AG08396 (cell line): ENCODE measurements at places on chromosomes 13 and 19.

DNA sequence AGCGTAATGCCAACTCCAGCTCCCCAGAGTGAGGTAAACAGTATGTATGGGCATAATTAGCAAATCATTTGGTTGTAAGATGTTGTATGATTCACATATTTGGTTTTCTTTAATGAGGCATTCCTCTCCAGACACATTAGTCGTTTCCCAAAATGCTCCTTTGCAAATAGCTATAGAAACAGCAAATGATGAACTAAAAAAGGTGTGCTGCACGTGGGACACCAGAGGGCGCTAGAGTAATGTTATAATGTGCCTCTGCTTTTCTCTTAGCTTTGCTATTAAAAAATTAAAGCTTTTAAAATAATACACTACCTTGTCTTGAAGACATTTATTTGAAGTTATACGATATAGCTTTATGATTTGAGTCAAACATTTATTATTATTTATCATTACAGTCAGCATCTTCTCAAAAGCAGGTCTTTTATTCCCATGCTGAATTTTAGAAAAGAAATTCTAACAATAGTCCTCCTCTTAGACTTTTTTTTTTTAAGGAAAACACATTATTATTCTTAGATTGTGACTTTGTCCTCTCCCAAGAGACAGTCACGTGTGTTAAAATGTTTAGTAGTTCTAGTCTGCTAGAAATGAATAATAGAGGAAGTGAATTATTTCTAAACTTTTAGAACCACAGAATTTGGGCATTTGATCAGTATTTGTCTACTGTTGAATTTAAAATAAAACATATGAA, 121.6 kb upstream of the FRY start:
- peak; percentile 23 for DNase-seq

DNA sequence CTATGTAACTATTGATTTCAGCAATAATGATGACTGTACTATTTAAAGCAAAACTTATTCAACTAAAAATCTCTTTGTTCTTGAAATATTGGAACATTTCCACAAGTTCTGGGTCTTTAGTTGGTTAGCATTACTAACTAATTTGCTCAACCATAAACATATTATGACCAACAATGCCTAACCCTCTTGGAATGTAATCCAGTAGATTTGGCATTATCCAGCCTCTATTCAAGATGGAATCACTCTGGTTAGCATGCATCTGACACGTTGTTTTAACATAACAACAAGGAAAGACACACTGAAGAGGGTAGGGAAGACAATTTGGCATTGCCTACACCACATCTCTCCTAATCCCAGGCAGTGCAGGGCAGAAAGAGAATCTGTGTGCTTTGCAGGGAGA, 941.3 kb upstream of the PCDH20 start:
- no peak for DNase-seq

GRCh38 chr19:4327877-4328242, 10.8 kb downstream of the STAP2 start:
- DNase-seq, result no peak

- no peak for DNase-seq
Observed at GRCh38 chr19:29745253-29745652, 30.2 kb upstream of the C19orf12 start.

DNA sequence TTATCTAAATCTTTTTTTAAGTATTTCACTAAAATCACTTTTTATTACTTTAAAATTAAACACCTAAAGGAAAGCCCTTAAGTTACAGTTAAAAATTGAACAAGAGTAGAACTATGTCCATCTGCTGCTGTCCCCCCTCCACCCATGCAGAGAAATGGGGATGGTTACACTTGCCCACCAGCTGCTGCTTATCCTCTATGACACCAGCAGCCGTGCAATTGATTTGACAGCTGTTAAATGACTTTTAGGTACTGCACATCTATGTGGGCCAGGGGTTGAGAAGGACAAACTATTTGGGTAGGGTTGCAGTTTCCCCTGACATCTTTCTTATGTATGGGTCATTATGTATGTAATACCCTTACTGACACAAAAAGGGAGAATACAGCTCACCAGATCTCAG, 77.2 kb downstream of the TBC1D4 start:
- DNase-seq, result no peak

DNA sequence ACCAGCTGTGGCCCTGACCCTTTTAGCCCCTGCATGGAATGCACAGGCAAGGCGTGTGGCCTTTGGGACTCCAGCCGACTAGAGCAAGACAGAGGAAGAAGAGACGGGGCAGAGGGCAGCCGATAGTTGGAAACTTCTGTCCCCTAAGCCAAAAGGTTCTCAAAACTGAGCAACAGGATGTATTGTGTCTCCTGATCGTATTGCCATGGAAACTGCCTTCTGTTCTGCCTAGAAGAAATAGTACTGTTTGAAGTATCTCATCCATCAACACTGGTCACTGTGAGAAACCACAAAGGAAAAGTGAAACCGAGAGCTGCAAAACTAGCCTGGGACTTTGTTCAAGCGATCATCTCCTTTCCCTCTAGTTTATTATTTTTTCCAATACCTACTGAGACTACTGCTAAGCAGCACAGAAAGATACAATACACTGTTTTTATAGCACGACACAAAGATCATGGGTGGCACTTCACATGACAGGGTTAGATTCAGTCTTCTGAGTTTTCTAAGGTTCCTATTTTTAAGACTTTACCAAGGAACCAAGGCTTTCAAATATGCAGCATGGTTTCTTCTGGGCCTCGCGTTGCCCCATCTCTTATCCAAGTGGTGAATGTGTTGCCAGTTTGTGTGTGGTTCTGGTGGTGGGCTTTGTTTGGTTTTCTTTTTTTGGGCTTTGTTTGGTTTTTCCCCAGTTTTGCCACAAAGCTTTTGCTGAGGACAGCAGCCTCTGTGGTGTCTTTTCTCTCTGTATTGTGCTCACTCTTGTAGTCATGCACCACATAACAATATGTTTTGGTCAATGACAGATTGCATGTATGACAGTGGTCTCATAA, 49.3 kb upstream of the GPR183 start:
- peak; percentile 73 for DNase-seq

GRCh38 chr19:2266183-2266993, 10.2 kb upstream of the JSRP1 start:
- DNase-seq, result peak; percentile 77

DNA sequence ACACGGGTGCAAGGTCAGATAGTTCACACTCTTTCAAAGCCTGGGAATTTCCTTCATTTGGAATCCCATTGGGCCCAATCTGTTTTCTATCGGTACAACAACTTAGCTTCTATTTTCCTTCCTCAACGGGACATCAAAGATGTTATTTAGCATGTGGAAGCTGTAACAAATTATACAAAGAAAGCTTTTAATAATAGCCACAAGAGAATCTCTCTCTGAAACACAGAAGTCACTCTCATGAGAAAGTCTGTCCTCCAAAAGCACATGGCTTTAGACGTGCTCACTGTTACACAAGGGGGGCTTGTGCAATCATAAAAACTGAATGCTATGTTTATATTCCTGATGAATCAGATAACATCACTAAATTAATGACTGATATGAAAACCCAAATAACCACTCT, 28.9 kb upstream of the CYSLTR2 start:
- no peak for DNase-seq

- DNase-seq, result no peak
Observed at GRCh38 chr13:99197117-99197651, 3.5 kb upstream of the UBAC2 start.

GRCh38 chr19:46218160-46218559, 11.4 kb upstream of the IGFL1 start:
- no peak for DNase-seq

DNA sequence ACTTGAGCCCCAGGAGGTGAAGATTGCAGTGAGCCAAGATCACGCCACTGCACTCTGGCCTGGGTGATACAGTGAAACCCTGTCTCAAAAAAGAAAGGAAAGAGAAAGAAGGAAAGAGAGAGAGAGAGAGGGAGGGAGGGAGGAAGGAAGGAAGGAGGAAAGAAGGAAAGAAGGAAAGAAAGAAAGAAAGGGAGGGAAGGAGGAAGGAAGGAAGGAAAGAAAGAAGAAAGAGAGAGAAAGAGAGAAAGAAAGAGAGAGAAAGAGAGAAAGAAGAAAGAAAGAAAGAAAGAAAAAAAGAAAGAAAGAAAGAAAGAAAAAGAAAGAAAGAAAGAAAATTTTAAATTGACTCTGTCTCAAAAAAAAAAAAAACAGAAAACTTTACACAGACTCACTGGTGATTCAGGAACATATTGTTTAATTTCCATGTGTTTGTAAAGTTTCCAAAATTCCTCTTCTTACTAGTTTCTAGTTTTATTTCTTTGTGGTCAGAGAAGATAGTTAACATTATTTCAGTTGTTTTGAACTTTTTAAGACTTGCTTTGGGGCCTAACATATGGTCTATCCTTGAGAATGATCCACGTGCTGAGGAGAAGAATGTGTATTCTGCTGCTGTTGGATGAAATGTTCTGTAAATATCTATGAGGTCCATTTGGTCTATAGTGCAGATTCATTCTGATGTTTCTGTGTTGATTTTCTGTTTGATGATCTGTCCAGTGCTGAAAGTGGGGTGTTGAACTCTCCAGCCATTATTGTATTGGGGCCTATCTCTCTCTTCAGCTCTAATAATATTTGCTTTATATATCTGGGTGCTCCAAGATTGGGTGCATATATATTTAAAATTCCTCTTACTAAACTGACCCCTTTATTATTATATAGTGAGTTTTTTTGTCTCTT, 204.4 kb upstream of the SERP2 start:
- DNase-seq, result no peak

DNA sequence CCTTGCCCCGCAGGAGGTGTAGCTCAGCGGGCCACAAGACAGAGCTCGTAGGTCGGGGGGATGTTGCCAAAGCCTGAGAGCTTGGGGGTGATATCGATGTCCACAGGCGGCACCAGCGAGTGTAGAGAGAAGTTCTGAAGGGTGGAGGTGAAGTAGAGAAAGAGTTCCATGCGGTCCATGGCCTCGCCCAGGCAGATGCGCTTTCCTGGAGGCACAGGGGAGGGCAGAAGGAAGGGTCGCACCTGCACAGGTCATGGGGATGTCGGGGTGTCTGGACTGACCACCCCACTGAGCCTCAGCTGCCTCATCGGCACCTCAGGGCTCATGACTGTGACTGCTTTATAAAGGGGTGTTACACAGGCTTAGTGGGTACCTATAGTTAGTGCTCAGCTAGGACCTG, 37.8 kb upstream of the CYP2A13 start:
- no peak for DNase-seq

- DNase-seq, result peak; percentile 54
Observed at GRCh38 chr19:4722671-4723594, 709 bp downstream of the DPP9 start.

GRCh38 chr13:18951412-18951811, 230.2 kb downstream of the TUBA3C start:
- no peak for DNase-seq

DNA sequence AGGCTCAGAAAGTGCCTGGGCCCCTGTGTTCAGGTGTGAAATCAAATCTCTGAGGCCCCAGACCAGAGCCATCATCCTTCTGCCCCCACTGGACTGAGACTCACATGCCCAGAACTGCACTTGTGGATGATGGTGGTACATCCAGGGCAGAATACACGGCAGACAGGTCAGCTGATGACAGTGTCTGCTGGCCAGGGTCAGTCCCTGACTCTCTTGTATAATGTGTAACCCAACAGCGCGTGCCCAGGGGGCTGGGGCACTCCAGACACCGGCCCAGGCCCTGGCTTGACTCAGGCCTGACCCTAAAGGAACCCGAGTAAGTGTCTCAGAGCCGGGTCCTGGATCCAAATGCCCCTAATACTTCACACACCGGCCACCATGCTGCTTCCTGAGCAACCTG, 37.4 kb upstream of the GATAD2A start:
- DNase-seq, result no peak

DNA sequence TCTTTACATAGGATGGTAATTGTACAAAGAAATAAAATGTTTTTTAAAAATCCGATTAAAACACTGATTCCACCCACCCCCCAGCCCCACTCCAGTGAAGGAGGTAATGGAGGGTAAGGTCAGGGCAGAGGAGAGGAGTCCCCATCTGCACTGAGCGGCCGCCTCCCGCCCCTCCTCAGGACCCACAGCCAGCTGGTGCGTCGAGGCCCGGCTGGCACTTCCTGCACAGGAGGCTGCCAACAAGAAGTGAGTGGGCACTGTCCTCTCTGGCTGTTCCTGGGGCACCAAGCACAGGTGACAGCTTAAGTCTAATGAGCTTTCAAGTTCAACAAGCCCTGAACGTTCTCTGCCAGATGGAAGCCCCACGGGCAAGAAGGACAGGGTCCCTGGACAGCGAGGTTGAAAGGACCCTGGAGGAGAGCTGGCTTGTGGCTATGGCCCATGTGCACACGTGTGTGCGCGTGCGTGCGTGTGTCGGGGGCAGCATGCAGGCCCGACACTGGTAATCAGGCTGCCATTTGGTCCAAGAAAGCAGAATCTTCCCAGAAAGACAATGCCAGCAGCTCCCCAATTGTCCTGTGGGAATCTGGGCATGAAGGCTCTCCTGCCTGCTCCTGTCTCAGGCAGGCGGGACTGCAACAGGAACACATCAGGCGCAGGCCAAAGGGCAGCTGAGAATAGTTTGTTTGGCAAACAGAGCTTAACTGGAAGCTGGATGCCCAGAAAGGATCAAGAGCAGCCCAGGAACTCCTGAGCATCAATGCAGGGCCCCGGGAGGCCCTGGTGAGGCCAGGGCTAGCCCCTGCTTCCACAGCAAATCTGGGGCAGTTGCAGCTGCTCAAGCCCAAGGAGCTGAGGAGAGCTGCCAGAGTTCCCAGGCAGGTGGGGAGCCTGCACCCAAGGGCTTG, 15.1 kb upstream of the EPHX3 start:
- DNase-seq, result no peak

DNA sequence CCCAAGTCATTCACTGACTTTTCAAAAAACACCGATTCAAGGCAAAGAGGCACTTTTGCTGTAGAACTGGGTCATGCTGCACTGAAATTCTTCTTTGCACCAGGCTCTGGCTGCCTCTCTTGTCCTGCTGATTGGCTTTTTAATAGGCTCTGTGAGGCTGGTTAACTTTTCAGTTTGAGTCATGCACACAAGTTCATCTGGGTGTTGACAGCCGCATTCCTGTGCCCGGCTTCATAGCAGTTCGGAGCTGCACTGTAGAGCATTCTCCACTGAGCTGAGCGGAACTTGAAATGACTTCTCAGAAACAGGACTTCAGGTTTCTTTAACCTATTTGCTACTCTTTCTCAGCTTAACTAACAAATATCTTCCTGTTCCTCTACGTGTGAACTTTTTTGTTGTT, 978.3 kb downstream of the UQCRFS1 start:
- no peak for DNase-seq

DNA sequence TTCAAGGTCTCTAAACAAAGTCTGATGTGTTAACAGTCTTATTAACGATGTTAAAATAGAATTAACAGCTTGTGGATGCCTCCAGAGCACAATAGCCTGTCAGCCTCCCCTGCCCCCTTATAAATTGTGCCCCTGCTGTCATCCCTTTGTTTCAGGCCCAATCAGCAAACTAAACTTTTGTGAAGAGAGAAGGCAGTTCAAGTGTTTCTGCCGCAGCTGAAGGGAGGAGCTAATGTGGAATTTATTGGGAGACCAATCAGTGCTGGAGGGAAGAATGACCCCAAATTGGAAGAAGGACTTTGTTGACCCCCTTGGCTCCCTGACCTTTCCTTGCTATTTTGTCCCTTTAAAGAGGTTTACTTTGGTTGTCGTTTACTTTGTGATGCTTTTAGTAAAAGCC, 160.5 kb downstream of the TM9SF2 start:
- DNase-seq, result no peak

- DNase-seq, result peak; percentile 92
Observed at GRCh38 chr19:13796301-13797057, 1.2 kb downstream of the ZSWIM4 start.

- DNase-seq, result no peak
Observed at GRCh38 chr13:99655351-99656091, 154.2 kb downstream of the TM9SF2 start.
